ENCODE measurements at places on chromosomes 12 and 14.

DNA sequence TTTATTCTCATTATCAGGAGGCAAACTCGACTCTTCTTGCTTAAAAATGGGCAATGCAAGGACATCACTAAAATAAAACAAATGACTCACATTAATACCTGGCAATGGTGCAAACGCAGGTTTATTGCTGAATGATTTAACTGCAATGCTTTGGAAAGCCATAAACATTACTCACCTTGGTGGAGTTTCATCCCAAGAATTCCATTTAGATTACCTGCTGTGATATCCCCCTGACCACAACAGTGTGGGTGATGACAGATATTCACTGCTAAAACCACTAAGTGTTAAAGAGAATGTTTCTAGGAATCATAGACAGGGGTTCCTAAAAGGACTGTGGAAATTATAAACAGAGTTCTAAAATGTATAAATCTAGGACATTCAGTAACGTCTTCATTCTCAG is 35.3 kb upstream of the CSRNP2 start:
- DNase-seq: no peak

DNA sequence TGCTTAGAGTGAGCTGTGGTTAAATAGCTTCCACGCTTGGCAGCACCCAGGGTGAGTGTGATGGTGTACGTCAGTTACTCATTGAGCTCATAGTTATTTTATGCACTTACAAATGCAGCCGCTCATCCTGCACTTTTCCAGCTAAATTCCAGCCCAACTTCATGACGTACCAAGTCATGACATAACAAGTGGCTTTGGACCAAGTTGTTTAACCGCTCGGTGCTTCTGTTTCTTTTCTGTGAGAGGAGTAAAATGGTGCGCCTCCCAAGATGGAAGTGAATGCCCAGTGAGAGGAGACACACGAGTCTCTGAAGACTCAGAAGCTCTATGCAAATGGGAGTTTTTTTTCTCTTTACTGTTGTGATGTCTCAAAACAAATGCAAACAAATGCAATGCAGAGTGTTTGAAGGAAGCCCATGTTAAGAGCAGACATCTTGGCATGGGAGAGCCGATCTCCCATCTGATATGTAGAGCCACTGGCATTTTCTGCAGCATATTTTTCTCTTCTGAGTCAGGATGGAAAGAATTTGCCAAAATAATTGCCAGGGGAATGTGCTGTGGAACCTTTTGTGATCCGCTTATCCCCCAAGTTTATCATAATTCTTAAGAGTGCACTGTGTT is 72.2 kb downstream of the FBXW8 start:
- DNase-seq: no peak

DNA sequence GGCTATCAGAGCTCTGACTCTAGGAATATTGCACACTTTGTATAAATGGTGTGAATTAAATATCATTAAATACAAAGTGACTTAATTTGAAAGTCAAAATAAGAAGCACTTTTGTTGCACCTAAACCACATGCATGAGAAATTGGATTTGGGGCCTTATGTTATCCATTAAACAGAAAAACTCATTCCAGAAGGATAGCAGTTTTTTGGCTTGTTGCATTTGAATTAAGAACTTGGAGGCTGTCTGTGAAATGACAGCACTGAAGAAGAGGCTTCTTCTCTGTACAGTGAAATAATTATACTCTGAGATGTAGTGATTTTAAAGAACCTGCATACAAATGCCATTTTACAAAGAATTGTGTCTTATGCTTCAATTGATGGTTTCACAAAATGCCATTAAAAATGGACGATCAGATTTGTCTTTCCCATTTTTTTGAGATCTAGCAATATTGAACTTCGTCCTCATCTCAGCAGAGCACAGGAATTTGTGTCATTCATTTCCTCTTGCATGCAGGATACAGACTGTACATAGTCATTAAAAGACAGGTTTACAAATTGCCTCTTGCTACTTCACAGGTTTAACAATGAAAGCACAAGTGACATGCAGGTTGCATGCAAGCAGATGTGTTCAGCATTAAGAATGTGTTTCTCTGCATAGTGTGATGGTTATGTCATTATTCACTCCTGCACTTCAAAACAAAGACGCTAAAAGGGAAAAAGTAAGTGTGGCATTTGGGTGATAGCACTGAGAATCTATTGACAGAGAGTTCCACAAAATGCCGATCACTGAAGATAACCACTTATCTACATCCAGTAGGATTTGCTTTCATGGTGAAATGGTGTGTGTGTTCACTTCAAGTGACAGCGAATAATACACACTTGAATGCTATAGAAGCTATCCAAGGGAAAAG is 35.9 kb upstream of the PYGL start:
- DNase-seq: no peak

- no peak for DNase-seq
Measured at GRCh38 chr12:18148961-18149360, 59.0 kb upstream of the RERGL start.

DNA sequence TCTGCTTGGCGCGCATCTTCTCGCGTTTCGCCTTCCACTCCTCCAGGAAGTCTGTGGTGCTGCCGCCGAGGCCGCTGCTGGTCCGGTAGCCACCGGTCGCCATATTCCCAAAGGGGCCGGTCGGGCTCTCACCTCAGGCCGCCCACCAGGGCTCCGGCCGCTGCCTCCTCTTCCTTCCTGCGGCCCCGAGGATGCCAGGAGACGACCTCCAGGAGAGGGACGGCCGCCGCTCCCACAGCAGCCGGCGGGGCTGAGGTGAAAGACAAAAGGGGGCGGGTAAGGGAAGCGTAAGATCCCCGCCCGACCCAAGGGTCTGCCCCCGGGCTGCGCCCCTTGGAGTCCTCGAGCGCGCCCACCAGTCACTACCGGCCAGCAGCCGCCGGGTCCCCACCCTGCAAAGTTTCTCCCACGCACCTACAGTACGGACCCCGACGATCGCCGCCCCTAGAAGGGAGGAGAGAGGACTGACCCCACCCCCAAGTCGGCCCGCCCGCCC is 574 bp downstream of the PAWR start:
- DNase-seq: no peak

GRCh38 chr12:124771462-124772288 is 92.0 kb downstream of the SCARB1 start:
- peak; percentile 88 for DNase-seq

DNA sequence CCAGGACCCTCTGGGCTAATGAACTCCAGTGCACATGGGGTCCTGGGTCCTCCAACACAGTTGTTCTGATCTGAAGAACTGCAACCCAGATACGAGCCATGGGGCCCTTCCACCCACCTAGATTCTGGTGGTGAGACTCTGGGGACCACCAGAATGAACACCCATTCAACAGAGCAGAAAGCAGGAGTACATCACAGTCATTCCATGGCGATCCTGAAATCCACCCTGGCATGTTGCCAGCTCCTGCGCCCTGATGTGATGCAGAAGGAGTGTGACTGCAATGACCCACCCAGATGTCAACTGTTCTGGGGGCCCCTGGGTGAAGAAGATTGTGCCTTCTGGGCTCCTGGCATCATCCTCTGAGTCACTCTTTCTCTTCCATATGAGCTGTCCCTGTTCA is 211.6 kb downstream of the KIF26A start:
- no peak for DNase-seq

DNA sequence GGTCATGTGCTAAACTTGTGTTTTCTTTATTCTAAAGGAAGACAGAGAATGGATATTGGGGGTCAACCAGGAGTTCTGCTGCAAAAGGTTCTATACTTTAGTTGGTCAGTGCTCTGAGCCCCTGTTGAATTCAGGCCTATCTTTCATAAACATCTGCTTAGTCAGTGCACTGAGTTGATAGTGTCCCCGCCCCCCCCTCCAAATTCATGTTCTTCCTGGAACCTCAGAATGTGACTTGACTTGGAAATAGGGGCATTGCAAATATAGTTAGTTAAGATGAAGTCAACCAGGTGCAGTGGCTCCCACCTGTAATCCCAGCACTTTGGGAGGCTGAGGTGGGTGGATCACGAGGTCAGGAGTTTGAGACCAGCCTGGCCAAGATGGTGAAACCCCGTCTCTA is 23.3 kb downstream of the CHST11 start:
- DNase-seq: no peak

DNA sequence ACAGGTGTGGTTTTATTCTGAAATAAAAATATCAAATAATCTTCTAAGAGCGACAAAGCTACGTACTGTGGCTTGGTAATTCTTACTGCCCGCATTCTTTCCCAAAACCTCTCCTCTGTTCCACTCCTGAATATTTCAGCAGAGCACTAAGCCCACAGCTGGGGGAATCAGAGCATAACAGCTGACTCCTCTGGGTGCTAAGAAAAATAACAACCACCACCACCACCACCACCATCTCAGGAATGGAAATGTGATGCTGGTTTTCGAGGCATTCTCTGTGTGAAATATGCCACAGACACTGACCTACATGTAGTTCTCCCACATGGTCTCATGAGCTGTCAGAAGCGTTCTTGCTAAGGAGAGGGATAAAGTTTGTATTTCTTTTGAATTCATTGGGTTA is 183.7 kb downstream of the BMP4 start:
- DNase-seq: no peak

- no peak for DNase-seq
Measured at GRCh38 chr14:63454863-63455622, 88.1 kb downstream of the PPP2R5E start.

- DNase-seq: no peak
Measured at GRCh38 chr12:42761086-42761485, 171.5 kb upstream of the PRICKLE1 start.

GRCh38 chr14:69129264-69129880 is 23.5 kb downstream of the DCAF5 start:
- peak; percentile 53 for DNase-seq

DNA sequence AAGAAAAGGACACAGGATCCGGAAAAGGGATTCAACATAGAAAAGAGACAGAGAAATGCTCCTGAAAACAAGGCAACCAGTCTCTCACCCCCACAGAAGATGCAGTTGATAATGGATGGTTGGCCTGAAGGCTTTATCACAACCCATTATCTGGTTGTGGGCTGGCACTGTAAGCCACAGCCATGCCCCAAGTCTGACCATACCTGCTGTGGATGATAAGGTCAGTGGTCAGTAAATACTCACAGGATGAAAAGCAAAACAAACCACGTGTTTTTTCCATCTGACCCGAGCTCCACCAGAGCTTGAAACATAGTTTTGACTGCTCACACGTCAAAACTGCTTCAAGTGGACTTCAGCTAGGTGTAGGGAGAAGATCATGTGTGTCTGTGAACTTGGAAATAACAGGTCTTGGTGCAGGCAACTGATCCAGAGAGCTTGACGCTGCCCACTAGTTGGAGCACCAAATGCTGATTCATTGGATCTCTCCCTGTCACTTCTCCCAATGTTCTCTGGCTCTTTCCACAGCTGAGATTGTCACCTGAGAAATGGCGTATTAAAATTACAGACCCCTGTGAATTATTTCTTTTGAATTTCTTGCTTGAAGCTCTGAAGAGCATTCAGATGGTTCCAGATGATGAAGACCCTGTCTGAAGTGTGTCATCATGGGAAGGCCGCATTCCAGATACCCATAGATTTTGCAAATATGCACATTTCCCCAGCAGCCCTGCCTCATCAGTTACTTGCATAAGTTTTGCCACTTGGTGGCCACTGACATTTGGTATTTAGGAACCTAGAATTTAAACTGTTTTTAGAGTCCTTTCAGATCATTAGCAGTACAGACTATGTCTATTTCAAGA is 8.5 kb downstream of the TMEM233 start:
- DNase-seq: no peak

GRCh38 chr14:56046996-56047395 is 71.2 kb upstream of the PELI2 start:
- no peak for DNase-seq

DNA sequence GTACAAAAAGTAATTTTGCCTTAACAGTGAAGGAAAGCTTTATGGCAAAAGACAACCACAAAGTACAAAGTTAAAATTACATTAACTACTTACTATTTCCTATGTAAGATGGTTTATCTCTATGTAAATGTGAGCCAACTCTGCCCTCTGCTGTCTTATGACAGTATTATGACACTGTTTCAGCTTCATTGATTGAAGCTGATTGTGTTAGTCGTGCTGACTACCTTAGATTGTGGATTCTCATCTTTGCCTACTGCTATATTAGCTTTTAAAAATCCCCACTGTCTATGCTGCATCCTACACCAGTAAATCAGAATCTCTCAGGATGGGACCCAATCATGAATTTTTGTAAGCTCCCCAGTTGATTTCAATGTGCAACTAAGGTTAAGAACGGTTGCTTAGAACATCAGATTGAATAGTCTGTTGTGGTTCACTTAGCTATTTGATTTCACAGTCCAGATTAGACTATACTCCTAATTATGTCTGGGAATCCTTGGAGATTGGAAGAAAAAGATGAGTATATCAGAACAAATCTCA is 12.2 kb upstream of the SPTB start:
- no peak for DNase-seq

GRCh38 chr12:29591140-29592020 is 93.9 kb upstream of the OVCH1 start:
- DNase-seq: no peak

All from stimulated activated CD4-positive, alpha-beta T cell treated with anti-CD3 and anti-CD28 coated beads, Interleukin-12 subunit alpha, Interleukin-12 subunit beta, amount 100 ng/mL, for 4 hours (primary cell).